Omental fat pad (tissue), 4 donors: ENCODE measurements at places on chromosomes 3 and 15. TPM values are rescaled to one million over a fixed set of nuclear protein-coding genes. Genes with fewer than 3 reads are reported as not detected.

CFAP92 gene
- total RNA-seq: 1.1 TPM

C3orf85 gene
- not detected for total RNA-seq

DLEC1 gene
- 1.4 TPM for total RNA-seq

PIERCE2 gene
- total RNA-seq: 3.2 TPM

PRTG gene
- total RNA-seq: 6.8 TPM

ARPP21 gene
- total RNA-seq: not detected

STARD9 gene
- 24.2 TPM for total RNA-seq

TRPM1 gene
- total RNA-seq: not detected

CHST13 gene
- 1.7 TPM for total RNA-seq

PATL2 gene
- 2.6 TPM for total RNA-seq

DNA sequence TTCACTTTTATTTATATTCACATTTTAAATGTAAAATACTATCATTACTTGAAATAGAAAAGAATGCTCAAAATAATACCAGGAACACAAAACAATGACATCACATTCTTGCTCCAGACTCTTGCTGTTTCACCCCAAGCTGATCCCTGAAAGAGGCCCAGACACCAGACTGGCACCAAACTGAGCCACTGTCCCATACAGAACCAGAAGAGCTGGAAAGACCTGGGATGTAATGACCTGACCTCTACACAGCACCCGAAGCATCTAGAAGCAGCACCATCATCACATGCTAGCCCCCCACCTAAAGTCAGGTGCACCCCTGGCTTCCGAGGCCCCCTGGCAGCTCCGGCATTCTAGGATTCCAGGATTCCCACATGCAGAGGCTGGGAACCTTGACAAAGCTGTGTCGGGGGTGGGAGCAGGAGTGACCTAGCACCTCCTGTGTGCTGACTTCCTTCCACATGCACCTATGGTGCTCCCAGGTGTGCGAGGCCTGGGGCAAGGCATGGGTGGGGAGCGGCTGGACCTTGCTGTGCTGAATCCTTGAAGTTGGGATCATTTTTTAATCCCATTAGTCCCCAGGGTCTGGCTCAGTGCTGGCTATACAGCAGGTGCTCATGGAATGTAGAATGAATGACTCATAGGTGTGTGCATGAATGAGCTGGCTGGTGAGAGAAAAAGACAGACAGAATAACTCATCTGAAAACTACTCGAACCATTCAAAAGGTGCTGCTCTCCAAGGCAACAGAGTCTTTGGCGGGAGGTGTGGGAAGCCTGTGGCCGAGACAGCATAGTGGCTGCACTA is 144.7 kb upstream of the IQSEC1 start:
- DNase-seq: no peak

- DNase-seq: no peak
Measured at GRCh38 chr3:72847282-72847681, 963 bp downstream of the SHQ1 start.

- DNase-seq: no peak
Measured at GRCh38 chr3:38327335-38328009, 19.1 kb upstream of the XYLB start.

- DNase-seq: no peak
Measured at GRCh38 chr3:148227534-148227933, 470.2 kb upstream of the AGTR1 start.

DNA sequence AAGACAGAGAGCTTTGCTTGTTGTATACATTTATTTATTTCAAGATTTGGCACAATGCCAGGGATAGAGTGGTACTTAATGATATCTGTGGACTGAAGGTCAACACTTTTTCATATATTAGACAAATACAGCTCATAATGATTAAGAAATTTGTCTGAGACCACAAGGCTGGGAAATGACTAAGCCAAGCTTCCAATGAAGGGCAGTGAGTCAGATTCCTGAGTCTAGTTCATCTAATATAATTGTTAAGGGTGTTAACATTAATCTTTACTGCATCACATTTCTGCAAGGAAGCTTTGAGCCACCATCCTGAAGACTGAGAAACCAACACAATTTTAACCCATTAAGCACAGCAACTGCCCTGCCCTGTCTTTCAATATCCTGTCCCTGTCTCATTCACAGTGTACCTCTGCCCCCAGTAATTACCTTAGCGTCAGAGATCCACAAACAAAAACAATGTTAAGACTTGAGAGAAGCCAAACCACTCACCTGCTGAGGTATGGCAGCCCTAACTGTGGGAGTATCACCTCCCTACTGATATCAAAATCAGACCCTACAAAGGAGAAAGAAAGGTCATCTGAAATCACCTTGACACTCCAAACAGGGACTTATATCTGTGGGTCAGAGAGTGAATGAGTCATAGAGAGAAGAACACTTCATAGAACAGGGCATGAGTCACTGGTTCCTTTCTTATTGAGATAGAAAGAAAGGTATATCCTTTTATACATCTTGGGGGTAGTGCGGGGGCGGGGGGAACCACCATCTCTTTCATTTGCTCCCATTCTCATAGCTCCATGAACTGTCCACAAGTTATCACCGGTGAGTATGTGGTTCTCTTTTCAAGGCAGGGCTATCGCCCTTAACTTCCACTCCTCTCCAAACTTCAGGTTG is 74.7 kb downstream of the MAGI1 start:
- DNase-seq: no peak

- no peak for DNase-seq
Measured at GRCh38 chr3:138594935-138595610, 1.0 kb upstream of the CEP70 start.

- DNase-seq: no peak
Measured at GRCh38 chr3:124276133-124276532, 284.2 kb upstream of the ROPN1 start.

DNA sequence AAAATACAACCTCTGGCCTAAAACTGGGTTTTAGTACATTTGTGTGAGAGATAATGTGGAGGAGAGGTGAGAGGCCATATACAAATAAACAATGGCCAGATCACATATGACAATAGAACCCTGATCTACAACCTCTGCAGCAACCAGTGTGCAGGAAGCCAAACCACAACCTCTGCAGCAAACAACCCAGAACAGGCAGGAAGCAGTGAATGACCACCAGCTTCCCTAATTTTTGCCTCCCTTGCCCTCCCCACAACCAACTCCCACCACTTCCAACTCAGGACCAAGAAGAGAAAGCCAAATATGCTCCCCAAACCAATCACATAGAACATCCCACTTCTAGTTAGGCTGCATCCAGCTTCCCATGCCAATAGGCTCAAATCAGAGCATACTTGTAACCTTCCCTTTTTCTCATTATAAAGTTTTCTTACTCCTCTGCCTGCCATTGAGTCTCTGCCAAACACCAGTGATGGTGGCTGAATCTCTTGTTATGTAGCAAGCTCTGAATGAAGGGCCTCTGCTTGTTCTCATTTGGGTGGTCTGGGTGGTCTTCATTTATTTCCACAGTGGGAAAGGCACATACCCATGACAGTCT is 102.6 kb upstream of the GAP43 start:
- no peak for DNase-seq

GRCh38 chr15:65730549-65731172 is 61.4 kb downstream of the DENND4A start:
- no peak for DNase-seq

GRCh38 chr15:93126148-93126547 is 37.1 kb upstream of the RGMA start:
- no peak for DNase-seq

DNA sequence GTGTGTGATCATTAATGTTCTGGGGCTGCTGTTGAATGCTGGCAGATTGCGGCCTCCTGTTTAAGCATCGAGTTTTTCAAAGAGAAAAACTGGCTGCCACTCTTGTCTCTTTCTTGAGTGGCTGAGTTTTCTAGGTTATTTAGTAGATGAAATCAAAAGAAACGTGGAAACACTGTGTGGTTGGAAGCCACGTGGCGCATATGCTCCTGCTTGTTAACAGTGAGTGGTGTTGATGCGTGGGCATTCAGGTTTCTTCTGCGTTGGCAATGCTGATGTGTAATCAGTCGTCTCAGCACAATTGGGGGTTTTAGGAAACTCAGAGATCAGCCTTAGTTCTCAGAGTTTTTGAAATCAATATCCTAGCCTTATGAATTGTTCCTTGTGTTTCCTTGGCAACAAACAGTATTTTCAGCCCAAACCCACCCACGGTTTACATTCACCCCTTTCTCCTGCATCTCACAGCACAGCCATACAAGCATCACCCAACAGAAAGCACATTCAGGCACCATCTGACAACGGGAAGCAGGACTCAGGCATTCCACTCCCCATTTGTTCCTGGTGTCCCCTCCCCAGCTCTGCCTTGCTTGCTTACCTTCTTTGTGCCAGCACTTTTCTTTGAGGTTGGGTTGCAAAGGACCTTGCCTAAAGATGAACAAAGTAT is 74.7 kb downstream of the SEC22A start:
- DNase-seq: no peak

GRCh38 chr3:159988617-159989271 is at the start of gene IL12A:
Gene IL12A (plus strand): TSS chr3:159988835.
- DNase-seq: peak; percentile 75

DNA sequence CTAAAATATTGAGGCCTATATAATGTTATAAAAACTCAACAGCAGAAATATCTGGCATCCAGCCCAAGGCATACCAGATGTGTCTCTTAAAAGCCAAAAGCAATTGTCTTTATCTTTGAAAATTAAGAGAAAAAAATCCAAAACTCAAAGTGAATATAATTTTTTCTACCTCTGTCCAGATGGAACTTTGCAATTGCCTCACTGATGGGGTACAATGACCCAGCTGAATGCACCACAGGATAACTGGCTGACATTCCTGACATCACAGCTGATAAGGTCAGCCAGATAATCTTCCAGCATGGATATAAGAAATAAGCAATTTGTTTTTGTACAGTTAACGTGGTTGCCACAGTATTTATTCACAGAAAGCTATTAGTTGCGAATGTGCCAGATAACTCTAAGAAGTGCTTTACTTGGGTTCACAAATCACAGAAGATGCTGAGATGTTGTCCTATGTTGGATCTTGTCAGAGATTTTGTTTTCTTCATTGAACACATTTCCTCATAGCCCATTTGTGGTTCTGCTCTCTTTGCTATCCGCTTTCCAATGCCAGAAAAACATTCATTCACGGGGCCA is 566.9 kb upstream of the CCDC54 start:
- no peak for DNase-seq

DNA sequence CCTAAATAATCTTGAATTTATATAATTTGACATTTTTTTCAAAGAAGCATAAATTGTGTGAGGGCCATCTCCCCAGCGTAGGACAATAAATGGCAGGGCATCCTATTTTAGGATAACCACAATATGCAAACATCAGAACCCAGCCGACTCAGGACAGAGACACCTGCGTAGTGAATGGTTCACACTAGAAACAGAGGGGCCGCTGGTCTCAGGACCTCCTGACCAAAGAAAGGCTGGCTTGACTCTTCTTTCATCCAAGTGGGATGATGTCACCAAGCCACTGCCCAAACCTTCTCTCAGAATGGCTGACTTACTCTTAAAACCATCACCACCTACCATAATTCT is 162.1 kb downstream of the FOXP1 start:
- no peak for DNase-seq

DNA sequence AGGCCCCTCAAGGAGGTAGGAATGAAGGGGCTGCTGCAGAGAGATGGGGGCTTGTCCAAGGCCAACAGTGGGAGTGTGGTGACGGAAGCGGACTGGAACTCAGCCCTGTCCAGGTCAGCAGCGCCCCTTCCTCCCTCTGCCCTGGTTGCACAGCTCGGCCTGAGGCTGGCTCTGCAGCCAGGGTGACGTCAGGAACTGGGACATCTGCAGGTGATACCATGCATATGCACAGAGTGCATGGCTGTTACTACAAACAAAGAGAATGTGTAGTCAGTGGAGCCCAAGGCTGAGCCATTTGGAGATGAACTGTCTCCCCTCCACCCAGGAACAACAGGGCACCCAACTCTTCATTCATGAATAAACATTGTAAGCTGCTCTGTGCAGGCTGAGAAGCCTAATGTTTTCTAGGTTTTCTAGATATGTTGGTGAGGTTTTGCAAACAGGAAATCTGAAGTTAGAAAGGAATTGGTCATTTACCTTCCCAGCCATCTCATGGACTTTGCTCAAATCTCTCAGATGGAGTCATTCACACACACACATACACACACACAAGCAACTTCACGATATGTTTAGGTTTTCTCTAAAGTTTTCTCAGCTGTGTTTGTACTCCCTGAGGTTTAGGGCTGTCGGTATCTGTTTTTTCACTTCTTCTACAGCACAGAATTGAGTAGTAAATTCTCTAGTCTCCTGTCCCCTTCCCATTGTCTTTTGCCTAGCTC is 117.2 kb downstream of the TLE3 start:
- no peak for DNase-seq

- DNase-seq: no peak
Measured at GRCh38 chr3:138493804-138494606, 59.6 kb downstream of the ESYT3 start.

GRCh38 chr15:81751816-81752545 is 293.8 kb downstream of the MEX3B start:
- DNase-seq: no peak

DNA sequence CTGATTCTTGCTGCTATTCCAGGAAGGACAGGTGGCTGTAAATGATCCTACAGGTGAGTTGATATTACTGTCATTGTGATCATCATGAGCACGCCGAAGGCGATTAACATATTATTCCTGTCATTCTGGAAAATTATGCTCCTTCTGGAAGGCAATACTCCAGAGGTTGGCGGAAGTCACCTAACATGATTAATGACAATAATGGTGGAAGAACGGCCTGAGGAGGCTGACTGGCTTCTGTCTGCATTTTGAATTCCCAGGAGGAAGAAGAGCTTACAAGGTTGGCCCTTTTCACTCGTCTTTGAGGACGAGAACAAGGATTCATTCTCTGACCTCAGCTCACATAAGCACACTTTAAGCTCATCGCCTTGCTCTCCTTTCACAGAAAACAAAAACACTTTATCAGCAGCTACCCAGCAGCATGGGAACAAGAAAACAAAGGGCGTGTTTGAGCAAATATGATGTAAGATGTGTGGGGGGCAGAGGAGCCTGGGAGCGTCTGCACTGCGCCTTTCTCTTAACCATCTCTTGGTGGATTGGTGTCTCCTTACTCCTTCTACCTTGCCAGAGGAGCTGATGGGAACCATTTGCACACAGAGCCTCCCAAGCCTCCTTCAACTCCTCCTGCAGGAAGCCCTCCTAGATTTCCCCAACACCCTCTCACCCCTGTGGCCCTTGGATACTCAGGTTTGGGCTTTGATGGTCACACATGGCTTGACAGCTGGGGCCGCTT is 23.0 kb downstream of the ACSBG1 start:
- no peak for DNase-seq

- no peak for DNase-seq
Measured at GRCh38 chr3:105533960-105534359, 167.3 kb downstream of the ALCAM start.
